ENCODE measurements at places on chromosomes 12 and 14.
A peak's percentile ranks its signal among the peaks of the same experiment; 100 is the strongest.

DNA sequence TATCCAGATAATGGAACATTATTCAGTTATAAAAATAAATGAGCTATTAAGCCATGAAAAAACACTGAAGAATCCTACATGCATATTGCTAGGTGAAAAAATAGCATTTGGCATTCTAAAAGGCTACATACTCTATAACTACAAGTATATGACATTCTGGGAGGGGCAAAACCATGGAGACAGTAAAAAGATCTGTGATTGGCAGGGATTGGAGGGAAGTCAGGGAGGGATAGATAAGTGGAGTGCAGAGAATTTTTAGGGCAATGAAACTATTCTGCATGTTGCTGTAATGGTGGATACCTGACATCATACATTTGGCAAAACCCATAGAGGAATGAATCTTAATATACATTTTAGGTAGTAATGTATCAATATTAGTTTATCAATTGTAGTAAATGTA, 63.1 kb upstream of the SLC38A2 start:
- no peak for DNase-seq

- DNase-seq, result no peak
These were observed 89.4 kb downstream of the GALNT8 start for GRCh38 chr12:4809449-4810218.

DNA sequence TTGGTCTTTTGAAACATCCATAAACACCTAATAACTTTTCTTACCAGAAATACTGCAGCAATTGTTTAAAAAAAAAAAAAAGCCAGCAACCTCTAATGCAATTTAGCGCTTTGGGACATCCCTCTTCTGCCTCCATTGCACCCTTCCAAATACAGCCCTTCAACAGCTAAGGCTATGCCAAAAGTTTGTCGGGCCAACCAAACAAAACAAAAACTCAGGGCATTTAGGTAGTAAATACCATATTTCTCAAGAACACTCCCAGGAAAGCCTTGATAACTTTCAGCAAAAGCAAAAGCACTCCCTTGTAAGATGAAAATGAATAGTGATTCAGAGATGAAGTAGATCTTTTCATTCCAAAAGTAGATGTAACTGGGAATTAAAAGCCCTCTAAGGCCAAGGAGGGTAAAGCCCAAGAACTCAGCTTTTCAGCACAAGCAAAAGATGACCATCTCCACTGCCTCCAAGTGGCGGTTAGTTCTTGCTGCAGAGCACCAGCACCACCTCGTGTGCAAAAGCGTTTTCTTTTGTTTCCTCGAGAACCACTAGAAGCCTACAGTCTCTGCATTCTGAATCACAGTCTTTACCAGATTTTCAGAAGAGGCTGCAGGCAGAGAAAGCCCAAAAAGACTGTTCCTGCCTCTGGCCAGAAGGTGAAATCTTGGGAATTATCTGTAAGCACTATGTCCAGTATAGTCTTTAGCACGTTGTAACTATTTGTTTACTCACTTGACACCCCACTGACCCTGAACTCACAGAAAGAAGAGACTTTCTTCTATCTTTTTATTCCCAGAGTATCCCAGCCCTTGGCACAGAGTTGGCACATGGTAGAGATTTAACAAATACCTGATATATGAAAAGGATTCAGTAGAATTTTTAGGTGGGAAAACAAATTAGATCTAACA, 53.1 kb downstream of the SIX6 start:
- peak; percentile 42 for DNase-seq

DNA sequence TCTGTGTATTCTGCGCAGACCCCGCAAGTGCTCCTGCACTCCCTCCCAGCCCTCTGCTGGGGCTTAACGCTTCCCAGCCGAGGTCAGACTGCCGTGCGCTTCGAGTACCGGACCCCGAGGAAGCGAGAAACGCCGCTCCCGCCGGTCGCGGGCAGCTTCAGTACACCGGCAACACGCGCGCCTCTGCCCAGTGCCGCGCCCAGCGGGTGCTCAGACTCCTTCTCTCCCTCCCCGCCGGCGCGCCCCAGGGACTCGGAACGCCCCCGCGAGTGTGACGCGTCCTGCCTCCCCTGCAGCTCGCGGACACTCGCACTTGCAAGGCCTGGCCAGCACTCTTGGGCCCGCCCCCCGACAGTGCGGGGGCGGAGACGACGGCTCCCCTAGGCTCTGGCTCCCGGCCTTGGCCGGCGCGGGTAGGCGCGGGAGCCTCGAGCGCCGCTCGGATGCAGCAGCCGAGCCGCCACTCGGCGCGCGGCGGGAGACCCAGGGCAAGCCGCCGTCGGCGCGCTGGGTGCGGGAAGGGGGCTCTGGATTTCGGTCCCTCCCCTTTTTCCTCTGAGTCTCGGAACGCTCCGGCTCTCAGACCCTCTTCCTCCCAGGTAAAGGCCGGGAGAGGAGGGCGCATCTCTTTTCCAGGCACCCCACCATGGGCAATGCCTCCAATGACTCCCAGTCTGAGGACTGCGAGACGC, at the start of gene PTGER2:
Gene PTGER2, plus strand, starts transcription at position 410 of the 692 bp plus-strand sequence. Its CDS starts 237 bp downstream, at position 647.
- DNase-seq, result no peak

DNA sequence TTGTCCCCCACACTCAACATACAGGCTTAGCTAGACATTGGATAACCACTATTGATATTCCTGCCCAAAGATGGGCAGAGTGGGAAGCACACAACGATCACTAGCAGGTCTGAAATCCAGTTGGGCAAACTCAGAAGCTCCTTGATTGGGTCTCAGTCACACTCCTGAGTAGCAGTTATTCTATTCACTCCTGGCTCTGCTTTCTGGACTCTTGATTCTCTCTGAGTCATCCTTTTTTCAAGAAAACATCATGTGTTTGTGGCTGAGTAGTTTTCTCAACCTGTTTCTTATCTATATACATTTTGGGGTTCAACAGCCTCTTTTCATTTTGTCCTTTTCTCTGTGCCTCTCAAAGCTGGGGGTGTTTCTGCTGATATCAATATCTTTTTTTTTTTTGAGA, 46.0 kb upstream of the MANSC4 start:
- no peak for DNase-seq

GRCh38 chr14:104151566-104152245, 13.3 kb downstream of the KIF26A start:
- no peak for DNase-seq

DNA sequence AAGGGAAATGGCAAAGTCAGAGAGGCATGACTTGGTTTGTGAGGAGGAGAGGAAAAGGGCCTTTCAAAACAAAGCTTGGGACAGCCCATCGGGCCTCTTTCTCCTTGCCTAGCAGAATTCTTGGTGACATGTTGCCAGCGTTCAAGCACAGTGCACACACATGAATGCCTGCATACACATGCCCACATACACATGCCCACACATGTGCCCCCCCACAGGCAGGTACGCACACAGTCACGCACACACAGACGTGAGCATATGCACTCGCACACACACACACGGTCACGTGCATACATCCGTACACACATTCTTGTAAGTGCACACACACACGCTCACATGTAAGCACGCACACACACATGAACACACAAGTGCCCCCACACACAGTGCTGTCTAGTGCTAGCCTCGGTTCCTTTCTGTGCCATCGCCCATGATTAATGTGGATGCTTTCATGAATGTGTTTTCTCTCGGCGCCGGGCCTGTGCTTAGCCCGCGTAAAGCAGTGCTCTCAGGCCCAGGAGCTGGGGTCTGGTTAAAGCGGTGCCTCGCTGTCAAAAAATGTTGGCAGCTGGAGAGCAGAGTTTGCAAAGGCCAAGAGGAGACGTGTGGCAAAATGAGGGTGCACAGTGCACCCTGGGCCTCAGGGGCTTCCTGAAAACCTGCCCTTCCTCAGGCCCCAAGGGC, 328.8 kb upstream of the DIO3 start:
- DNase-seq, result no peak

- DNase-seq, result no peak
These were observed 279.3 kb downstream of the EGLN3 start for GRCh38 chr14:33671556-33671955.

All from substantia nigra (tissue), 51 donors.